ENCODE measurements at places on chromosomes 4 and X.

GRCh38 chrX:154652311-154653047, 900 bp downstream of the CTAG2 start:
- no peak for DNase-seq

GRCh38 chrX:85977218-85977617, 70.1 kb downstream of the CHM start:
- no peak for DNase-seq

GRCh38 chrX:111868726-111869638, 7.0 kb upstream of the TRPC5OS start:
- DNase-seq, result no peak

DNA sequence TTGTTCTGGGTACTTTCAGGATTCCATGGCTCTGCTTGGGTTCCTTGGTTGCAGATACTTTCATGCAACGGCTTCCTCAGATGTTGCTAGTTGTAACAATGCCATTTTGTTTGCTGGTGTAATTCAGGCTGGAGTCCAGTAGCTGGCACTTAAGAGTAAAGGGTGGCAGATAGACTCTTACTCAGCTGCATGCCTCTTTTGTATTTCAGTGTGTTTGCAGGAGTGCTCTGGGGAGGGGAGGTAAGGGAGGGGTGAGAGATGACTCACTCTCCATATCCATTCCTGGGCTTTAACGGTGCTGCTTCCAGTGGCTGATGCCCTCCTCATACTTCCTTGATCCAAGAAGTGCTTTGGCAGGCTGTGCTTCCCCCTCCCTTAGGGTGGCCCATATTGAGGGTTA, 155.2 kb downstream of the ZNF330 start:
- no peak for DNase-seq

- no peak for DNase-seq
Measured at GRCh38 chr4:102430461-102430910, 70.7 kb upstream of the NFKB1 start.

- DNase-seq, result no peak
Measured at GRCh38 chr4:25110527-25111329, 49.5 kb downstream of the SEPSECS start.

GRCh38 chr4:182519528-182519927, 276.3 kb downstream of the TENM3 start:
- DNase-seq, result no peak

GRCh38 chrX:133307637-133308498, 89.7 kb upstream of the TFDP3 start:
- DNase-seq, result no peak

- DNase-seq, result no peak
Measured at GRCh38 chr4:45199736-45200135, 473.4 kb upstream of the GNPDA2 start.

All from stimulated activated CD8-positive, alpha-beta memory T cell treated with anti-CD3 and anti-CD28 coated beads, Interleukin-7, amount 100 ng/mL, for 1 hour (primary cell).